ENCODE measurements at places on chromosomes 3 and 15. TPM values are rescaled to one million over a fixed set of nuclear protein-coding genes. Genes with fewer than 3 reads are reported as not detected.

KBTBD12 gene
- total RNA-seq, result 1.1 TPM

DNA sequence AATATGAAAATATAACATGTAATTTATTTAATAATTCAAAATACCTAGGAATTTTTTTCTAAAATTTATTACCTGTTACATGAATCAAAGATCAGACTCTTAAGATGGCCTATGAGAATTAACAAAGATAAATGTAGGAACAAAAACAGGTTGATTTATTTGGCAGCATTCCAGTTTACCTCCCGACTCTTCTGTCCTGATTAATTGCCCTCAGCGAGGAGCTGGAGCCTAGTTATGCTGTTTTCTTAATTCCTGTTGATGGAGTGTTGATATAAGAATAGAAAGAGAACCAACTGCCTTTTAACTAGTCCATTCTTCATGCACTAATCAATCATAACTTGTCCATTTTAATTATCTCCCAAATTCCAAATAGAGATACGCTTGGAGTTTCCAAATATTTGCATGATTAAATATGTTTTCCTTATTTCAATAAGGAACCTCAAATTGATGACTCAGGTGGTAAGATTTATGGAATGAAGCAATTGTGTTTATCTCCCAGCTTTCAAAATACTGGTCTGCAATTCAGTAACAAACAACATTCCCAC, 10.6 kb upstream of the CPB1 start:
- DNase-seq, result no peak

- no peak for DNase-seq
Observed at GRCh38 chr3:155807823-155808222, 1.7 kb upstream of the C3orf33 start.

GRCh38 chr3:148957586-148957985, 33.8 kb upstream of the GYG1 start:
- DNase-seq, result no peak

LAMB2 gene
- 515 TPM for total RNA-seq

- DNase-seq, result no peak
Observed at GRCh38 chr15:33194237-33194636, 277 bp downstream of the FMN1 start.

GRCh38 chr3:120059081-120059864, 35.0 kb downstream of the GSK3B start:
- DNase-seq, result no peak

TRIM42 gene
- total RNA-seq, result not detected

- DNase-seq, result no peak
Observed at GRCh38 chr3:107813026-107813425, 277.8 kb downstream of the CD47 start.

- DNase-seq, result no peak
Observed at GRCh38 chr3:16506884-16507577, 6.5 kb downstream of the RFTN1 start.

GRCh38 chr3:176920766-176921160, 276.5 kb downstream of the TBL1XR1 start:
- DNase-seq, result no peak

GRCh38 chr3:121063628-121064027, 155.6 kb downstream of the STXBP5L start:
- DNase-seq, result no peak

DNA sequence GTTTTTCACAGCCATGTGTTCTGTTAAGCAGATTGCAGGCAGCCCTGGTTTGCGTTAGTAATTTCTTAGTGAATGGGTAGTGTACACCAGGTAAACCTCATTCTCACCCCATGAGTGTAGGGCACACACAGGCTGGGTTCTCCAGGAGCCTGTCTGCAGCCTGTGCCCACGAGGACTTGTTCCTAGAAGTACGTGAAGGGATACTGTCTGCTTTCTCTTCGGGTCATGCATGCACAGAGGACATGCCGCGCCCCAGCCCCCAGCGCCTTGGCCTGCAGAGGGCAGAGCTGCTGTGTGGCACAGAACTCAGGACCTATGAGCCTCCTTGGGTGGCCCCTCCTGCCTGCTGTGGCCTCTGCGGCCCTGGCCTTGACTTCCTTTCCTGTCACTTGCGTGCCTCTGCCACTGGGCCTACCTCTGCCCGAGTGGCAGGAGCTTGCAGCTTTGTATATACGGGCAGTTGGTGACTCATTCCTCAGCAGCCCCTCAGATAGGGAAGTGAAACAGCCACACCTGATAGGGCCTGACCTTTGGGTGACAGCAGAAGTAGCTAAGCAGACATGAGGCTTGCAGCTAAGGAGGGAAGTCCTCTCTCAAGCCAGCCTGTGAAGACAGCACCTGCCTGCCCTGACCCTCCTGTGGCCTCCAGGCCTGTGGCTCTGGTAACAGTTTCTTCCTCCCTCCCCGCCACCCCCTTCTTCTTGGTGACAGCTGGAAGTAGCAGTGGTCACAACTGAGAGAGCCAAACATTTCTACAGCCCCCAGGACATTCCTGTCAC, 19.5 kb downstream of the PPCDC start:
- peak; percentile 83 for DNase-seq

IL12A gene
- total RNA-seq, result 0.53 TPM

- DNase-seq, result no peak
Observed at GRCh38 chr3:79167651-79168416, 600.0 kb downstream of the ROBO1 start.

CLRN1 gene
- not detected for total RNA-seq

ARPP21 gene
- total RNA-seq, result 0.62 TPM

All from sciatic nerve (tissue), 2 donors.